Left ventricle myocardium superior (tissue), 1 donor: ENCODE measurements at places on chromosomes 16 and 17. TPM values are rescaled to one million over a fixed set of nuclear protein-coding genes. Genes with fewer than 3 reads are reported as not detected.

Gene TEKT1
- total RNA-seq: not detected

DNA sequence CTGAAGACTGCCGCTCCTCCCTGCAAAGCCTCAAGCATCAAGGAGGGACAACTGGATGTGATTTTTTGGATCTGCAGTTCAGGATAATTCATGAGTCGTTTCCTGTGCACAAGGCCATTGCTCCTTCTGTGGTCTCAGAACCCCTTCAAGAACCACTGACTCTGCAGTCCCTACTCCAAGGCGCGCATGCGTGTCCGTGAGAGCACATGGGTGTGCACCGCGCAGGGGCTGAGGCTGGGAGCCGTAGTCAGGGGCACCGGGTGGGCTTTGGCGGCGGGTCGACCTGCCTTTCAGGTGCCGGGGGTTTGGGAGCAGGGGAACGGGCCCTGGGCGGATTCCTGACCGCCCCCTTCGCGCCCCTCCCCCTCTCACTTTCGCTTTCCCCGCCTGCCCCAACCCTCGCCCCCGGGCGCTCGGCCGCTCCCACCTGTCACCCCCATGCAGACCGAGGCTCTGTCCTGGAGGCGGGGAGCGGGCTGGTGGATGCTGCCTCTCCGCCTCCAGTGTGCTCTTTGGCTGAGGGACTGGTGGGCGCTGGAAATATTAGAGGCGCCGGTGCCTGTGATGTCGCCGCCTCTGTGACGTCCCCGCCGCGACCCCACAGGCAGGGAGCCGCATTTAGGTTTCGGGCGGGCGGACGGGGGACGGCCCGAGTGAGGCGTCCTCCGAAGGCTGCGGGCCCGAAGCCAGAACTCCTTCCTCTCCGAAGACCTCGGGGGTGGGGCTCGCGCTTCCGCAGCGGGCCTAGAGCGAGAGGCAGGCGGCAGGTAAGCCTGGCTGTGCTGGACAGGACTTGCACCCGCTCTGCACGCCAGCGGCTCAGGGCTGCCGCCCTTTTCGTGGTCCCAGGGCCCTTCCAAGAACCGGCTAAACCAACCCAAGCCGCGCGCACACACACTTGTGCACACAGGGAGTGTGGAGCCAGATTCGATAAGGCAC, at the start of gene SPATA32:
TSS of gene SPATA32 (minus strand) at position 518 of the 939 bp plus-strand sequence. CDS start at position 440, 78 bp downstream.
- peak; percentile 83 for DNase-seq

DNA sequence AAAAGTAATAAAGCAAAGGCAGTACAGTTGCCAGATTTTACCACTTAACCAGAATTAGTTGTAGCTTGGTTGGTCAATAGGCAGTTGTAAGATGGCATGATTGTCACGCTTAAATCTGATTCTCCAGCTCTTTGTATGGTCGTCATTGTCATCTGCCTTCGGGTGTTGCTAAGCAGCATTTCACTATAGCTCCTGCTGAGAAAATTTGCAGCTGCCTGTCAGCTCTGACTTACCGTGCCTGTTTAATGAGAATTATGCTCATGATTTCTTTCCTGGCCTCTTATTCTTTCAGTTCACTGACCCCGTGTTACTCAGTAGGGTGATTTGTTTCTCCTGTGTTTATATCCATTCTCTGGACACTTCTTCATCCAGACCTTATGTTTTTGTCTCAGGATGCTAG, 66.7 kb downstream of the TANGO6 start:
- no peak for DNase-seq

DNA sequence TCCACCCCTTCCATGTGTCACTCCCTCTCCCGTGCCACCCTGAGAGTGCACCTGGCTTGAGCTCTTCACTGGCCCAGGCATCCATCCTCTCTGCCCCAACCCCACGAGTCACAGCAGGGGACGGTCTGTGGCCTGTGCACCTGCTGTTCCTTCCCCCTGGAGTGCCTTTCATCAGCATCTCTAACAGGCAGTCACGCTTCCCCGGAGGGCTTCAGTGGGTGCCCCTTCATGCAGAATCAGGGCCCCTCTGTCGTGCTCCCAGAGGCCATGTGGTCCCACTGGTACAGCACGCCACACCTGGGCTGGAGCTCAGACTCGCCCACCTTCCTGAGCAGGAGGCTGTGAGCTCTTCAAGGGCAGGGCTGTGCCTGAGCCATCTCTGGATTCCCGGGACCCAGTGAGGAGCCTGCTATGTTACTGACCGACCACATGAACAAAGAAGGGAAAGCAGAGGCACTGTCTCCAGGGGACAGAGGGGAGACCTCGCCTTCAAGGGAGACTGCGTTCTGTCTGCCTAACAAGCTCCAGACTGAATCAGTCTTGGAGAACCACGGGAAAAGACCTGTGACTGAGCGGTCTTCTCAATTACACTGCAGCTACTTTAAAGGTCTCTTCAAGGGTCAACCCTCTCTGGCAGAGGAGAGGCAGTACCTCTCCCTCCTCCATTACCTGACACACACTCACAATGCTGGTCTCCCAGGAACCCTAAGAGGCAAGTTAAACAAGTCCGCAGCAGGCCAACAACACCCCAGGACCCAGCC, 78.8 kb upstream of the DOC2B start:
- no peak for DNase-seq

Gene PIRT
- not detected for total RNA-seq

GRCh38 chr16:86925067-86925791, 346.9 kb downstream of the FOXL1 start:
- no peak for DNase-seq
